ENCODE measurements at places on chromosomes 6 and 20. TPM values are rescaled to one million over a fixed set of nuclear protein-coding genes. Genes with fewer than 3 reads are reported as not detected.

ABHD16B gene
- total RNA-seq = not detected

PSORS1C2 gene
- not detected for total RNA-seq

RAET1L gene
- total RNA-seq = not detected

CCM2L gene
- total RNA-seq = 31.1 TPM

EBF4 gene
- total RNA-seq = 1.0 TPM

PCK1 gene
- not detected for total RNA-seq

SHLD1 gene
- 2.6 TPM for total RNA-seq

MYLK4 gene
- total RNA-seq = 0.51 TPM

GFOD1 gene
- total RNA-seq = 41.7 TPM

SLC22A2 gene
- total RNA-seq = not detected

LST1 gene
- 0.37 TPM for total RNA-seq

RHAG gene
- not detected for total RNA-seq

KCNQ5 gene
- not detected for total RNA-seq

ZNF165 gene
- total RNA-seq = 0.17 TPM

RNF217 gene
- total RNA-seq = 17.5 TPM

MROH8 gene
- 0.74 TPM for total RNA-seq

HLA-G gene
- not detected for total RNA-seq

BCLAF1 gene
- total RNA-seq = 108 TPM

GHRH gene
- total RNA-seq = not detected

OLIG3 gene
- not detected for total RNA-seq

NT5DC1 gene
- total RNA-seq = 3.7 TPM

FAM162B gene
- total RNA-seq = 4.3 TPM

MEI4 gene
- not detected for total RNA-seq

TXLNB gene
- 0.68 TPM for total RNA-seq

CCN6 gene
- not detected for total RNA-seq

ID4 gene
- 0.85 TPM for total RNA-seq

THBS2 gene
- total RNA-seq = 2.0 TPM

MAS1 gene
- not detected for total RNA-seq

KIF6 gene
- total RNA-seq = not detected

RPP21 gene
- total RNA-seq = 17.5 TPM

DCDC2 gene
- total RNA-seq = 1.0 TPM

ANKS1A gene
- 53.6 TPM for total RNA-seq

SH3BGRL2 gene
- 114 TPM for total RNA-seq

OR5V1 gene
- total RNA-seq = not detected

KCNK15 gene
- total RNA-seq = 0.17 TPM

OGFRL1 gene
- total RNA-seq = 14.4 TPM

ZBTB2 gene
- 10.6 TPM for total RNA-seq

WFDC2 gene
- total RNA-seq = not detected

TAF11 gene
- 47.1 TPM for total RNA-seq

CRYBG1 gene
- total RNA-seq = 38.1 TPM

CBLN4 gene
- total RNA-seq = not detected

PRKN gene
- total RNA-seq = 0.34 TPM

NKX2-4 gene
- total RNA-seq = not detected

COL21A1 gene
- total RNA-seq = 0.05 TPM

C2 gene
- total RNA-seq = not detected

SEMG1 gene
- not detected for total RNA-seq

Data from dermis blood vessel endothelial cell (primary cell).